ENCODE measurements at places on chromosomes 13 and 19.
A peak's percentile ranks its signal among the peaks of the same experiment; 100 is the strongest.

DNA sequence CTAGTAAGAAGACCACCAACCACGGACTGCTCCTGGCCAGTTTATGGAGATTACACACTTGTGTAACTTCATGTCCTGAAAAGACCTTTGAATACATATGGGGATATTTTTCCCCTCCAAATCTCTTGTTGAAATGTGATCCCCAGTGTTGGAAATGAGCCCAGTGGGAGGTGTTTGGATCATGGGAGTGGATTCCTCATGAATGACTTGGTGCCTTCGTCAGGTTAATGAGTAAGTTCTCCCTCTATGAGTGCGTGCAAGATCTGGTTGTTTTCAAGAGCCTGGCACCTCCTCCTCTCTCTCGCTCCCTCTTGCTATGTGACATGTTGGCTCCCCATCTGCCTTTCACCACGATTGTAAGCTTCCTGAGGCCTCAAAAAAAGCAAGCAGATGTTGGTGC, 769.0 kb upstream of the SLITRK1 start:
- DNase-seq: peak; percentile 91

DNA sequence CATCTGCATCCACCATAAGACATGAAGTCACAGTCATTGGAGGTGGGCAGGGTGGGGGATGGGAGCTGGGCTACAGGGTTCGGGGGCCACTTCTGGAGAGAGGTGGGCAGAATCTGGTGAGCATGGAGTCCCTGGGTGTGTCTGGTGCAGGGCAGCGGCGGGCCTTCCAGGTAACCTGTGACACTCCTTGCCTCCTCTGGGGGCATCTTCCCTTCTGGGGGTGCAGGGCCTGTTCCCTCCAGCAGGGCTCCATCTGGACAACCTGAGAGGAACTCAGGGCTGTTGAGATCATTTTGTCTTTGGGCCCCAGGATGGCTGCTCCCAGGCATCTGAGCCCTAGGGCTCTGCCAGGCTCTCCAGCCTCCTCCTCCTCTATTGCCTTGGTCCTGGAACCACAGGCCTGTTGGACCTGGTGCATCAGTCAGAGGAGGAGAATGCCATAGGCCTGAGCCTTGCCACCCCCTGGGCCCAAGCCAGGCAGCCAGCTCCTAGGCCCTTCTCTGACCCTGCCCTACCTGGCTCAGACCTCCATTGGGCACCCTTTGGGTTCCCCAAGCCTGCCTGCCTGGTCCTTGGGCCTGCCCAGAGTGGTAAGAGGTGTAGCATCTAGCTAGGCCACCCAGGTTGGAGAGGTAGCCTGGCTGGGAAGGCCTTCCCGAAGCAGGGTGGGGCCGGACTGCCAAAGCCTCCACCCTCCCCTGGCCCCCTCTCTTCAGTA, 13.4 kb downstream of the LYL1 start:
- DNase-seq: peak; percentile 31

DNA sequence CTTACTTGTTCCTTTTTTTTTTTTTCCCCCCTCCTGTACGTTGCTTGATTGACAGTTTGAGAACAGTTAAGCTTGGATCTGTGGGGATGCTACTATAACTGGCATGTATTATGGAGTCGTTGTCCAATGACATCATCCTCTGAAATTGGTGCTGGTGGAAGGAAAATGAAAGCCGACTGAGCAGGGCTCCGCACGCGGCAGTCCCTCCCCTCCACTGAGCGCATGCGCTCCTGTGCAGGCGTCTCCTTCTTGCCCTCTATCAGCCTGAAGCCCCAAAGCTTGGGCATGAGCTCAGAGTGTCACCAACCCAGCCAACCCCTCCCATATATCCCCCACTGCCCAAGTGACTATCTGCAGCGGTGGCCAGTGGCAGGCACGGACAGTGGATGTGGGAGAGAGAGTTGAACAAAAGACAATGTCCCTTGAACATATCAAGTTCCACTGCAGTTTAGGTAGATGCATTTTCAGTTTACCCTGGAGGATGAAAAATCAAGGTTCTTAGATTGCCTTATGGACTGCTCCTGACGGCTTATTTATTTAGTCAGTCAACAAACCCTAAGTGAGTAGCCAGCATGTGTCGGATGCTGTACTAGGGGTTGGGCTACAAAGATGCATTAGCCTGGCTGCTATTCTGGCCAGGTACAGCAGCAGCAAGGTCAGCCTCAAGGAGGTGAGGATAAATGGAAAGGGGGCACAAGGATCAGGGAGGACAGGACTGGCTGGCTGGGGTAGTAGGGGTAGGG, 20.8 kb downstream of the MBNL2 start:
- DNase-seq: no peak

DNA sequence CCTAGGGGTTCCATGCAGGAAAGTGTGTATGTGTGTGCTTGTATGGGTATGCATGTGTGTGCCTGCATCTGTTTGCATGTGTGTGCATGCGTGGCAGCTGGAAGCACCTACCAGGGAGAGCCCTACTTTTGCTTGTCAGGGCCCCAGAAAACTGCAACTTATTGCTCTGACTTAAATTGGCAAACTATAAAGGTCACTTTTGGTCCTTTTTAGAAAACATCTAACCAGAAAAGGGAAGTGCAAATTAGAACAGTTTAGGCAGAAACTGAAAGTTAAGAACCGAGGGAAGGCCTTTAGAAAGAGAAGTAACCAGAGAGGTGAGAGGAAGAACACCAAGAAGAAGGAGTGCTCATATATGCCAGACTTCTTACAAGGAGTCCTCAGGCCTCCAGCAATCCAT, 32.5 kb downstream of the DLEU7 start:
- DNase-seq: no peak

DNA sequence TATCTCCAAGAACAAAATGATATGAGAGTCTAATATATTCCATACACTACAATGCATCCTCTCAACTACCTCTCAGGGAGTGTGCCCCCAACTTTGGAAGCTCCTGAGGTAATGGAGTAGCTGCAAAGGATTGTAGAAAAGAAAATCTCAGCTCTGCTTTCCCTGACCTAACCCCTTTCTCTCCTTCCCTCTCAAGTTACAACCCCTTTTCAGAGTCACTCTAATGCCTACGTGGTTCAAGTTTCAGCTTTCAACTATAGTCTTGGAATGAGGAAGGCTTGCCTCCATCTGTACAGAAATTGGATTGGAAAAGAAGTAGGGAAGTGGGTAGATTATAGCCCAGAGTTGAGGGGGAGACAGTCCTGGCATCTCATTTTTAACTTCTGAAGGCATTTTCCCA, 256.0 kb downstream of the PCDH9 start:
- no peak for DNase-seq

GRCh38 chr13:48906200-48906599, 69.5 kb upstream of the FNDC3A start:
- no peak for DNase-seq

- DNase-seq: no peak
These were observed 23.0 kb upstream of the MTRF1 start for GRCh38 chr13:41286370-41286769.

- DNase-seq: no peak
These were observed 207.5 kb downstream of the SLITRK5 start for GRCh38 chr13:87878706-87879105.

DNA sequence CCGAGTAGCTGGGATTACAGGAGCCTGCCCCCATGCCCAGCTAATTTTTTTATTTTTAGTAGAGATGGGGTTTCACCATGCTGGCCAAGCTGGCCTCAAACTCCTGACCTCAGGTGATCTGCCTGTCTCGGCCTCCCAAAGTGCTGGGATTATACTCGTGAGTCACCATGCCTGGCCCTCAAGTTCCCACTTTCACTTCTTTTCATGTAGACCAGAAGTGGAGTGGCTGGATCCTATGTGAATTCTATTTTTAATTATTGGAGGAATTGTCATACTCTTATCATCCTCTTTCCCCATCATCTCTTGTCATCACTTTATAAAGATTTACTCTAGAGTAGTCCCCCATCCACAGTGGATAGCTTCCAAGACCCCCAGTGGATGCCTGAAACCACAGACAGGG, 12.8 kb upstream of the SIGLEC10 start:
- DNase-seq: no peak

DNA sequence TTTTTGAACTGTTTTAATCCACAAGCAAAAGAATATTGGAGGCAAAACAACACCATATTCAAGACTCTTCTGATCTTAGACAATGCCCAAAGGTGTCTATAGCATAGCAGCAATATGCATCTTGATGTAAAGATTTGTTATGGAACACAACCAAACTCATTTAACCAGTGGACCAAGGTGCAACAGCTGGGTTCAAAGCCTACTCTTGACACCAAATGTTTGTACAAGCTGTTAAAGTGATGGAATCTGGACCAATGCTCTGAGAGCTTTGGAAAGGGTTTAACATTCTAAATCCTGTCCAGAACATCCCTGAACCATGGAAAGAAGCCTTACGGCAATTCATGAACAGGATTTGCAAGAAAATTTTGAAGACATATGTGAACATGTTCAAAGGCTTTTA, 520.0 kb downstream of the GPC6 start:
- no peak for DNase-seq

DNA sequence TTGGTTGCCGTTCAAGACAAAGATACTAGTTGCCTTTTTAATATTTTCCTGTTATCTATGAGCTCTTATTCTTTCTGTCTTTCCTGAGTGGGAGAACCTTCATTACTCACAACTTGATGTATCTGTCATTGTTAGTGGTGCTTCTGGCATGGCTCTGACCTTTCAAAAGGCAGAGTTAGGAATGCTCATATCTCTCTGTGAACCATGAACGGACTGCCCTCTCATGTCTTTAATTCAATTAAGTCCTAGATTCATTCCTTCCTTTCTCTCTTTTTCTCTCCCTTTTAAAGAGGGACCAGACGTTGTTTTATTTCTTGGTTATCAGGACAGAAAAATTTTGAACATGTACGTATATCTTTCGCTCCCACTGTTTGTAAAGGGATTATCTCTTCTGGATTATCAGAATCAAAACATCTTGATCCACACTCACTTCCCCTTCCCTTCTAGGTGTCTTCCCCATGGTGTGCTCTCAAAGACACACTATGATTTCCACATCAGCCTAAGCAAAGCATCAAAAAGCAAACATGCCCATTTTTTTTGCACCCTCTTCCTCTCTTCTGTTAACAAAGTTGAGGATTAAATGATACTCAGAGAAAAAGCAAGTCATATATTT, 90.3 kb downstream of the LRCH1 start:
- no peak for DNase-seq

DNA sequence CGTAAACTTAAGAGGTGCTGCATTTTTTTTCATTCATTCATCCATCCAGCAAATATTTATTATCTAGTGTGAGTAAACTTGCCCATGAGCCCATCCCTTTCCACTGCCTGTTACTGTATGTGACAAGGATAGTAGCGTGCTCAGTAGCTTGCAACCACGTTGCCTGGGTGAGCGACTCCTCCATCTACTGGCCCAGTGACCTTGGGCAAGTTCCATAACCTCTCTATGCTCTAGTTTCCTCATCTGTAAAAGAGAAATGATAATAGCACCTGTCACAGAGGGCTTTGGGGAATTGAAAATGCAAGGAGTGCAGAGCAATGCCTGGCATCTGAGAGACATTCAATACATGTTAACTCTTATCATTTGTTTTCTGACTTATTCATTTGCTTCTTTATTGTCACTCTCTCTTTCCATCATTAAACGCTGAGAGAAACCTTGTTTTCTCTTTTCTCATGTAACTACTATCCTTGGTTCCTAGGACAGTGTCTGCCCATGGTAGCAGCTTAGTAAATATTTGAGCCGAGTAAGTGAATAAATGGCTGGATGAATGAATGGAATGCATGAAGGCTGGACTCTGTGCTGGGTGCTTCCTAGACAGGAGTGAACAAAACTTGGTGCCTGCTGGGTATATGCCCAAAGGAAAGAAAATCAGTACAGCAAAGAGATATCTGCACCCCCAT, 19.9 kb downstream of the LRCH1 start:
- no peak for DNase-seq

All from fibroblast of skin of right biceps (primary cell).